SK-N-MC (cell line): ENCODE measurements at places on chromosomes 7 and 10.

DNA sequence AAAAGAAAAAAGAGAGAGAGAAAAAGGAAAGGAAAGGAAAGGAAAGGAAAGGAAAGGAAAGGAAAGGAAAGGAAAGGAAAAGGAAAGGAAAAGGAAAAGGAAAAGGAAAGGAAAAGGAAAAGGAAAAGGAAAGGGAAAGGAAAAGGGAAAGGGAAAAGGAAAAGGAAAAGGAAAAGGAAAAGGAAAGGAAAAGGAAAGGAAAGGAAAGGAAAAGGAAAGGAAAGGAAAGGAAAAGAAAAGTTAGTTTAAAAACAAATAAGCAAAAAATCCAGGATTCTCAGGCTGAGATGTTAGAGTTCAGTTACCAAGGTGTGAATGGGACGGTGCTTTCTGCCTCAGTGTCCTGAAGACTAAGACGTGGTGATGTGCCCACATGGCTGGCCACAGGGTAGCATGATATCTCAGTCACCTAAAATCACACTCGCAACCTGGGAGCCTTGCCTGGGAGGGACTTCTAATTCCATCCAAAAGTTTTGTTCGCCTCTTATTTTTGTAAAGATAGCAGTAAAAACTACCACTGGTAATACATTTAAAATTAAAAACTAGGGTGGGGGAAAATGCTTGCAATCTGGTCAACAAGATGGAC is 70.1 kb downstream of the JAZF1 start:
- no peak for DNase-seq

- DNase-seq, result no peak
Measured at GRCh38 chr10:131703541-131703940, 197.3 kb upstream of the PPP2R2D start.

DNA sequence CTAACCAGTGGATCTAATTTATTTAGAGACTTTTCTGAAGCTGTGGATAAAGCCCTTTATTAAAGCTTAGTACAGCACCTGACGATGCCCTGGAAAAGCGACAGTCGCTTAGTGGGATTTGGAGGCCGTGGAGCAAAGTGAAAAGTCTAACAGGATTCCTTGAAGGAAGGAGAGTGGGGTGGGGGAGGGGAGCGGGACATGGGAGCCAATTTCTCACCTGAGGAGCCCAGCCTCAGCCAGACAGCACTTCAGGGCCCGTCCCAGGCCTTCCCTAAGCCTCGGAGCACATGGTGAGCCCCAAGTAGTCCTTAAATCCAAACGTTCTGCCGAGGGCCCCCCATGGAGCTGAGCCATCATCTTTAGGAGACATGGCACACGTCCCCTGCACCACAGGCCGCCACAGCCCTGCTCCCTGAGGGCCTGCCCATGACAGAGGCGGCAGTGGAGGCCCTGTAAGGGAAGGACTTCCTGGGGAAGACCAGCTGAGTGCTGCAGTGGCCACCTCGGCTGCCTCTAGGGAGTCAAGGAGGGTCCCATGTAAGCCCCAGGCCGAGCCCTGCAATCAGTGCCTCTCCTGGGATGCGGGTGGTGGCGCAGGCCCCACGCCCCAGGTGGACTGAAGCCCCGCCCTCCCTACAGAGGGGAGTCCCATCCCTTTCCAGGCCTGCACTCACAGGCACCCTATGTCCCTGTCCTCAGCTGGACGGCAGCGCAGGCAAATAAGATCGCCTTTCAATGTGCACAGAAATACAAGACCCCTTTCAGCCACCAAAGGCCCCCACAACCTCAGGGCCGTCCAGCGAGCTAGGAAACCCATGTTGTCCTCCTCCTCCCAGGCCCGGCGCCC is 187.0 kb downstream of the MAD1L1 start:
- no peak for DNase-seq

- DNase-seq, result no peak
Measured at GRCh38 chr7:154178895-154179294, 126.7 kb downstream of the DPP6 start.

GRCh38 chr10:86293396-86293791 is 73.2 kb downstream of the GRID1 start:
- no peak for DNase-seq

- no peak for DNase-seq
Measured at GRCh38 chr10:71321386-71321785, 2.3 kb downstream of the SLC29A3 start.

DNA sequence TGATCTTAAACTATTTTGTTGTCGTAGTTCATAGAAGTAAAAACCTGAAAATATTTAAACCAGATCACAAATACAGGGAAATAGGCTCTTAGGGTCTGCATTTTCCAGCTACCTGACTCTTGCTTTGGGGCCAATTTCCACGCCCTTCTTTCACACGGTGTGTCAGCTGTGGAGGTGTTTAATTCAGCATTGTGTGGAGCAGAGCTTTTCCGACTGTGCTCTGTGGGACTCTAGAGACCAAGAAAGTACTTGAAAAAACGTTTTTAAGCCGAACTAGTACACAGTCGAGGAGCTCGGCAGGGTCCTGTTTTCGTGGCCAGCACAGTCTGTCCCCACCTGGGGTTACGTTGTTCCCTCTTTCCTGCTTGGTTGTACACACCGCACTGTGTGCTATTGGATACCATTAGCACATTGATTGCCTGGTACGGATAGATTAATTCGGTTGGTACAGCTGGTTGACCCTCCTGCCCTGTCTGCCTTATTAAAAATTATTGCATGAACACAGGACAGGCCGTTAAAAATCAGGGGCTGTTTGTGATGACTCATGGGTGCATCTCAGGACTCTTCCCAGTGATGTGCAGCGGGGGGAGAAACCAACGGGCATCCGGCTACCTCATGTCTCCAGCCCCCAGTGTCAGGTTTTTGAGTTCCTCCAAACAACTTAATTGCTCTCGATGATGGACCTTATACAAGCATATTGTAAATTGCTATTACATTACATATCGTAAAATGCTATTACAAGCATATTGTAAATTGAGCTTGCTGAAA is 80.7 kb upstream of the BTBD16 start:
- DNase-seq, result no peak

DNA sequence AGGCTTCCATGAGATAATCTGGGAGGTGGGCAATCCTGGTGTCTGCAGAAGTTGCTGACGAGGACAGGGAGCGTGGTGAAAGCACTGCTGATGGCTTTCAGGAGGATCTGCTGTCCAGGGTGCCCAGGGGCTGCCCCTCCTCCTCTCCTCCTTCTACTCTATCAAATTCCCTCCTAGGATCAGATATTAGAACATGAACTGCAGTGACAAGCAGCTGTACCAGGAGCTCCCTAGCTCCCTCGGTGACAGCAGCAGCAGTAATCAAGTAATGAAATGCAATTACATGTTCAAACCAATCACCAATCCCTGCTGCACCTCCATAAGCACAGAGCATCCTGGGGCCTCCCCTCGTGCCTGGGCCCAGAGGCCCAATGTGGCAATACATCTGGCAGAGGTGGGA is 46.9 kb downstream of the GRID1 start:
- no peak for DNase-seq

GRCh38 chr10:17771017-17771416 is 19.0 kb downstream of the TMEM236 start:
- no peak for DNase-seq

GRCh38 chr7:148872188-148872587 is 11.9 kb downstream of the EZH2 start:
- no peak for DNase-seq

DNA sequence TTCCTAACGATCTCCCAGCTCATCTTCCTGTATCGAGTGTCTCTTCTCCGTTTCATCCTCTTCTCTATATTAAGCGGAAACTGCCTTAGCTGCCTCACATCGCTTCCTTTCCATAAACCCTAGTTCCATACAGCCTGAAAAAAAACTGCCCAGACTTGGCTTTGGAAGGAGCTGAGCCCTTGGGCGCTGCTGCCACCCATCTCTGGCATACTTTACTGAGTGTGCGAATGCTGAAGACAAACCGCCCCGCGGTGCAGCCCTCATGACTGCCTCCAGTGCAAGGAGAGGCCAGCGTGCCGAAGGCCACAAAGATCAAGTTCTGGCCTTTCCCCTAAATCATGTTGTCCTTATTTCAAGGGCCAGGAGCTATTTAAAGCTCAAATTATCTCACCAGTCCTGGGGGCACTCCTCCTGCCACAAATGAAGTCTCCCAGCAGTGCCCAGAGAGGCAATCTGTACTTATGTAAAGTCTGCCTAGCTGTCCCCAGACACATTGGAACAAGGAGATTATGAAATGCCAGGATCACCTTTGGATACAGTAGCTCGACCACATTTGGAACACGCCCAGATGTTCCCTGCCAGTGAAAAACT is 25.2 kb downstream of the YWHAG start:
- DNase-seq, result no peak

DNA sequence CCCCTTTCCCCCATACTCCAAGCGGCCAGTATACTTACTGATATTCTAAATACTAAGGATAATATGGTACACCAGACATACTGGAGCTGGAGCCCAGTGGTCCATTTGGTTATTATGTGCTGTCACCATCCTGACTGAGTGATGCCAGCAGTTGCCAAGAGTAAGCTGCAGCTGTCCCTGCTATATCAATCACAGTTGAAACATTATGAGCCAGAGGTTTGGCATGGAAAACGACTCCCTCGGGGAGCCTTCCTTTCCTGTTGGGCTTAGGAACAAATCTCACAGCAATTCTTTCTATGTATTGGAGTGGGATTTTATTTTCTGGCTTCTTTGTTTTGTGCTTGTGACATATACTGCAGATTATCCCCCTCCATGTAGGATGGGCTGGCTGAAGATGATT is 32.6 kb downstream of the STRIP2 start:
- DNase-seq, result no peak

DNA sequence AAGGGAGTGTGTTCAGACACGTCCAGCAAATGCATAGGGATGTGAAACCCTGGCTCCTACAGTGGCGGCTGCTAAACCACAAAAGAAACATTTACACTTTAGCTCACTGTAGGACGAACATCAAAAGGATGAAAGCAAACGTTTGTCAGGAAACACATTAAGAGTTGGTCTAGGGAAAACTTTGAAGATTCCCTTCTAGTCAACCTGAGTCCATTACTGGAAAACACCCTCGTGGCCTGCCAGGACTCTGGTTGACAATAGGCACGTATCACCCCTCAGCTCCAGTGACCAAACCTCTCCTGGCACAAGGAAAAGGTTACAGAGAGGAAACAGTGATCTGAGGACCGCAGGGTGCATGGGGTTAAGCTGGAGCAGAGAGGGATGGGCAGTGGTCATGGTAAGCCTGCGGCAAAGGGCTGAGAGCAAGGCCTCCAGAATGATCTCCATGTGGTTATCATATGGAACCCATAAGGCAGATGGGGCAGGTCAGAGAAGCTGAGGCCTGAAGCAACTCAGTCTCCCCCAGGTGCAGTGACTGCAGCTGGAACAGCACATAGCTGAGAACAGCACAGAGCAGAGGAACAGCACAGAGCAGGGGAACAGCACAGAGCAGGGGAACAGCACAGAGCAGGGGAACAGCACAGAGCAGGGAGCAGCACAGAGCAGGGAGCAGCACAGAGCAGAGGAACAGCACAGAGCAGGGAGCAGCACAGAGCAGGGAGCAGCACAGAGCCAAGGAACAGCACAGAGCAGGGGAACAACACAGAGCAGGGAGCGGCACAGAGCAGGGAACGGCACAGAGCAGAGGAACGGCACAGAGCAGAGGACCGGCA is 49.9 kb downstream of the CHST15 start:
- no peak for DNase-seq

GRCh38 chr7:55108818-55109217 is 90.0 kb downstream of the EGFR start:
- no peak for DNase-seq

DNA sequence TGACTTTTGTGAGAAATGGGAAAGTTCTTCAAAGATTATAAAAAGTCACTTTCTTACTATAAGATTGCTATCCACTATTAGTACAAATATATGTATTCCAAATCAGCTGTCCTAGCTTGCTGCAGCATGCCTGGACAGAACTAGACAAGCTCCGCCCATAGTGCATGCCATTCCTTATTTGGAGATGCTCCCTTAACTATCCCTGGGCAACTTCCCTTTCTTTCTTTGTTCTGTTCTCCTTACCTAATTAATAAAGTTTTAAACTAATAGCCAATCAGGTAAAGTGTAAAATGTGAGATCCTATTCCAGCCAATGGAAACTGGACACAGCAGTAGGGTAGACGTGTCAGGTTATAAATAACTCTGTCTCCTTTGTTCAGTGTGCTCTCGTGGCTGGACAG is 281.9 kb downstream of the CAMK1D start:
- no peak for DNase-seq

GRCh38 chr7:39624442-39624807 is 1.1 kb downstream of the RALA start:
- no peak for DNase-seq

DNA sequence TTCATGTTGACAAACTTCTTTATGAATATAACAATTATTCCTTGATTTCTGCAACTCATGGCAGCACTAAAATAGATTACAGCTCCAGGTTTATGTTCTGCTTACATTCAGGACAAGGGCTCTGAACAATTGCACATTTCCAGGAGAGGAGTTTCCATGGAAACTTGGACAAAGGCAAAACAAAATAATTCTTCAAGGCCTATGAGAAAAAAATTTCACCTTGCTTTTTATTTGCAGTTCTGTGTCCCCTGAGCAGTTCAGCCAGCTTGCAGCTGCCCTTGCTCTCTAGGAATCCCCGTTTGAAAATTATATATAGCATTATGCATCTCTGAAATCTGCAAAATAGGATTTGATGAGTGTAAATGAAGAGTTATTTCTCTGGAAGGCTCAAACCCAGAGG is 71.7 kb downstream of the ARL4A start:
- DNase-seq, result no peak

- DNase-seq, result no peak
Measured at GRCh38 chr7:141418066-141418465, 133.1 kb upstream of the AGK start.

GRCh38 chr10:70564113-70564725 is 38.3 kb downstream of the PRF1 start:
- no peak for DNase-seq

DNA sequence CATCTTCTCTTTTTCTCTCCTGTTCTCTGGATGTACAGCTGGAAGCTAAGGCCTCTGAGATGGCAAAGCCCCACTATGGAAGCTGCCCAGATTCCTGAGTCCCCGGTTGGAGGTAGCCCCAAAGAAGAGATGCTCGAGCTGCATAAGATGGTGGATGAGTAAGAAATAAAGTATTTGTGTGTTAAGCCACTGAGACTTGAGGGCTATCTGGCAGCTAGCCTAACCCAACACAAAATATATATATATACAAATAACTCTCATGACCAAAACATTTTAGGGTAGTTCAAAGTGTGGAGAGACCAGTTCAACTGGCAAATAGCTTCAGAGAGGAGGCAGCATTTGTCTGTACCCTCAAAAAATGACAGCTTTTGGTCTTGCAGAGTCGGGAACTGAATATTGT is 72.4 kb upstream of the PDE1C start:
- DNase-seq, result no peak

DNA sequence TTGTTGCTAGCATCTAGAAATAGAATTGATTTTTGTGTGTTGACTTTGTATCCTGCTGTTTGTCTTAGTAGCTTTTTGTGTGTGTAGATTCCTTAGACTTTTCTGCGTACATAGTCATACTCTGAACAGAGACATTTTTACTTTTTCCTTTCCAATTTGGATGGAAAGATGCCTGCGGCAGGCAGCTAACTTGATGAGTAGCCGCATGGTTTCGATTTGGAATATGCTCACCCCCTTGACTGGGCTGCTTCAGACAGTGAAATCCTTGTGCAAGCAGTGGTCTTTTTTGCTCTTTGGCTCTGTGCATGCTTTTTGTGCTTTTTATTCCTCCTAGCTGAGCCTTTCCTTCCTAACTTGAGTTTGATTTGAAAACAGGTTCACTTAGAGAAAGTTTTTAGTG is 71.8 kb downstream of the HHEX start:
- DNase-seq, result no peak
